ENCODE measurements at places on chromosomes 3 and 15.

GRCh38 chr3:64000453-64001055 lies 22.7 kb downstream of the PSMD6 start:
- DNase-seq, result no peak

GRCh38 chr15:64521726-64522164 lies 61.4 kb downstream of the ZNF609 start:
- no peak for DNase-seq

GRCh38 chr15:79341396-79341795 lies 30.5 kb downstream of the TMED3 start:
- DNase-seq, result no peak

DNA sequence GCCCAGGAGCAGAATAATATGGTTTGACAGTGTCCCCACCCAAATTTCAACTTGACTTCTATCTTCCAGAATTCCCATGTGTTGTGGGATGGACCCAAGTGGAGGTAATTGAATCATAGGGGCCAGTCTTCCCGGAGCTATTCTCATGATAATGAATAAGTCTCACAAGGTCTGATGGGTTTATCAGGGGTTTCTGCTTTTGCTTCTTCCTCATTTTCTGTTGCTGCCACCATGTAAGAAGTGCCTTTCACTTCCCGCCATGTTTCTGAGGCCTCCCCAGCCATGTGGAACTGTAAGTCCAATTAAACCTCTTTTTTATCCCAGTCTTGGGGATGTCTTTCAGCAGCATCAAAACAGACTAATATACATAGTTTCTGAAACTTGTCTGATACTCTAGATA lies 28.4 kb upstream of the ATP2C1 start:
- no peak for DNase-seq

- DNase-seq, result no peak
Measured at GRCh38 chr15:66670762-66671580, 31.1 kb upstream of the SMAD6 start.

- DNase-seq, result no peak
Measured at GRCh38 chr3:11282250-11283138, 10.3 kb downstream of the ATG7 start.

DNA sequence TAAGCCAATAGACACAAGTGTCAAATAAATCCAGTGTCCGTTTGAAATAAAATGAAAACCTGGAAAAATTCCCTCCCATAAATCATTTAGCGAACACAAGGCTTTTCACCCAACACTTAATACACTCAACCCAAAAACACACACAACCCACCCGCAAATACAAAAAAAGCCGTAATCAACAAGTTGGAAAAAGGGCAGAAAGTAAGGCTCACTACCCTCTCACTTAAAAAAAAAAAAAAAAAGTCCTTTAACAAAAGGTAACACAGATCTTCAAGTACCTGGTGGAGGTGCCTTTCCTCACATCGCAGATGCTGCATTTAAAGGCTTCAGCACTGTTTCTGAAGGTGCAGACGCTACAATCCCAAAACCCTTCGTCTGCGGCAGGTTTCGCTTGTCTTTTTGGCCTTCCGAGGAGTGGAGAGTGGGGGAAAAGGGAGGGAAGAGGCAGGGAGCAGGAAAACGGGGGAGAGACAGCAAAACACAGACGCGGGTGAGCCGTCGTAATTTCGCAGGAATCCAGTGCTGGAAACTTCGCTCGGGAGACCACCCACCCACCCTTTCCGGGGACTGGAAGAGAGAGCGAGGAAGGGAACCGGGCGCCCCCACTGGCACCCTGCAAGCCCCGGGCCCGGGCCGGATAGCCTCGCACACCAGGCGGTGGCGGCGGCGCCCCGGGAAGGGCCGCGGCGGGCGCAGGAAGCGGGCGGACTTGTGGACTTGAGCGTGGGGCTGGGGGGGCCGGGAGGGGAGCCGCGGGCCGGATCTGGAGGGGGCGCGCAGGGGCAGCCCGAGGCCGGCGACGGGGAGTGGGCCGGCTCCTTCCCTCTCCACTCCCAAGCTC lies 401.8 kb downstream of the SHQ1 start:
- peak; percentile 29 for DNase-seq

- DNase-seq, result no peak
Measured at GRCh38 chr15:45759936-45760335, 125.1 kb downstream of the SQOR start.
